ENCODE measurements at places on chromosomes 12 and 14.

DNA sequence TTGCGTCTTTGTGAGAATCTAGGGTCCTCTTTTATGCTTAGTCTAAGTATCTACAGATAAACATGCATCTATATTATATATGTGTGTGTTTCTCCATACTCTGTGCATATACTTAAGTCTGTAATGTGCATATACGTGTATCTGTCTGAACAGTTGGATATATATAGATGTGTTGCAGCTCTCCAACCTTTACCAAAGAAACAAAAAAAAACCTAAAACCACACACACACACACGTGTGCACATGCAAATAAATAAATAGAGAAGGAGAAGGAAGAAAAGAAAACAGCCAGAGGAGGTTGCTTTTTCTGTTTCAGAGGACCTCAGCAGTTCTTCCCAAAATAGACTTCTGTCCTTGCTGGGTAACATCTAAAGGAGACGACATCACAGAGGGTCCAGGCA is 244.9 kb downstream of the CACNA1C start:
- no peak for DNase-seq

DNA sequence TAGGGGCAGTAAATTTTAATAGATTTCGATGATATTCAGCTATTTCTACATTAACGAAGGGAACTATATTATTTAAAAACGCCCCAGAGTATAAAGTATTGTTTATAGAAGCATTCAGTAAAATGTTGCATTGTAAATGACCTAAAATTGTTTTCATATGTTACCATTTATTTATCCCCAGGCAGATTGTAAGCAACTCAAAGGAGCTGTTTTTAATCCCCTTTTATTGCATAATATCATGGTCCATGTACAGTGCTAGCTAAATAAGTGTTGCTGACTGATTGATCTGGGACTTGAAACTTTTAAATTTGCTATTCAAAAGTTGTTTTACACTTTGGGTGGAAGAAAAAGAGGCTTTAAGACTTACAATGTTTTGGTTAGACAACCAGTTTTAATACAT is 199.0 kb upstream of the SLC38A2 start:
- no peak for DNase-seq

GRCh38 chr12:71840231-71840847 is 780 bp downstream of the TBC1D15 start:
- peak; percentile 7 for DNase-seq

- DNase-seq: no peak
These were observed 45.7 kb downstream of the TRAFD1 start for GRCh38 chr12:112170971-112171596.

GRCh38 chr14:99426265-99426664 is 54.4 kb downstream of the SETD3 start:
- no peak for DNase-seq

- DNase-seq: no peak
These were observed 383.7 kb downstream of the EGLN3 start for GRCh38 chr14:33567023-33567728.

DNA sequence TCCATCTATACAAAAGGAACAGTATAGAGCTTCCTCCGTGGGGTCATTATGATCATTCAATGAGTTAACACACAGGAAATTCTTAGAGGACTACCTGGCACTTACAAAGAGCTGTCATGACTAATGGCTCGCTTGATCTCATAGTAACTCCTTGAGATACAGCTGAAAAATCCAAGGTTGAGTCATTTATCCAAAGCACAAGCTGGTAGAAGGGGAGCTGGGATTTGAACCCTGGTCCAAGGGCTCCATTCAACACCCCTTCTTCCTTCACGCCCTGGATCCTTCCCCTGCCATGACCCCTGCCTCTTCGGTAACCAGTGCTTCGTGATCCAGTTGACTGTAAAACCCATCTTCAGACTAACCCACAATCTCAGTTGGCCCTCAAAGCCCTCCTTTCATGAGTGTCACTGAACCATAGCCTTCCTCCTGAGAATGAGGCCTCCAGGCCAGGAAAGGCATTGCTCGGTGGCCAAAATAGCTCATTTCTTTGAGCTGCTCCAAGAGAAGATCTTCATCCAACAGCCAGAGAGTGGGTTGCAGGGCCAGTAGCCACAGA is 7.8 kb downstream of the ZFP36L1 start:
- no peak for DNase-seq

DNA sequence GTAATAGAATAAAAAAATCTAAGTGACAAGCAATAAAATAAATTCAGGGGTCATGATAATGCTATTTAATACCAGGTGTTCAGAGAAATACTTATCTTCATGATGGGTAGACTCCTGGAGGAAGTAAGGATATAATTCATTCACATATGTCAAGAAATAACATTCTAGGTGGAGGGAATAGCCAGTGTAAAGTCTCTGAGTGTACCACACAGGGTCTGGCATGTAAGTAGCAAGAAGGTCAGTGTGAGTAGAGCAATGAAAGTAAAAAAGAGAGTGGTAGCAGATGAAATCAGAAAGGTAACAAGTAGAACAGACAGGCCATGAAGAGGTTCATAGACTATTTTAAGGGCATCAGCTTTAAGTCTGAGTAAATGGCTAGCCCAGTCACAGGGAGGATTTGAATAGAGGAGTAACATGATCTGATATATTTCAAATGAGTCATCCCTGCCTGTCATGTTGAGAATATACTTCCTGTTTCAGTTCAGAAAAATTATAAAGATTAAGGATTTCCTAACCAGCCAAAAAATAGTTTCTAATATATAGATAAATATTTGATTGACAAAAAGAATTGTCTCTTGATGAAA is 519.9 kb downstream of the C12orf50 start:
- no peak for DNase-seq

Data from endothelial cell (in vitro differentiated cells).